Dorsolateral prefrontal cortex (tissue), 122 donors: ENCODE measurements at places on chromosomes 2 and 18. TPM values are rescaled to one million over a fixed set of nuclear protein-coding genes. Genes with fewer than 3 reads are reported as not detected.

Gene MROH2A
- total RNA-seq: not detected

Gene LYG2
- not detected for total RNA-seq

Gene CLIP4
- 81.0 TPM for total RNA-seq

Gene MALT1
- total RNA-seq: 14.8 TPM

Gene GTF3C2
- total RNA-seq: 39.5 TPM

Gene CDK5R2
- total RNA-seq: 58.1 TPM

Gene MALL
- total RNA-seq: 2.7 TPM

Gene CPS1
- total RNA-seq: 10.8 TPM

Gene MYO5B
- total RNA-seq: 5.6 TPM

Gene PRSS56
- total RNA-seq: 0.95 TPM

Gene LIMS4
- total RNA-seq: 0.57 TPM

- DNase-seq: no peak
These were observed 87.8 kb downstream of the HDAC4 start for GRCh38 chr2:239312741-239313667.

- DNase-seq: no peak
These were observed 95.7 kb downstream of the VAPA start for GRCh38 chr18:10009321-10010144.

DNA sequence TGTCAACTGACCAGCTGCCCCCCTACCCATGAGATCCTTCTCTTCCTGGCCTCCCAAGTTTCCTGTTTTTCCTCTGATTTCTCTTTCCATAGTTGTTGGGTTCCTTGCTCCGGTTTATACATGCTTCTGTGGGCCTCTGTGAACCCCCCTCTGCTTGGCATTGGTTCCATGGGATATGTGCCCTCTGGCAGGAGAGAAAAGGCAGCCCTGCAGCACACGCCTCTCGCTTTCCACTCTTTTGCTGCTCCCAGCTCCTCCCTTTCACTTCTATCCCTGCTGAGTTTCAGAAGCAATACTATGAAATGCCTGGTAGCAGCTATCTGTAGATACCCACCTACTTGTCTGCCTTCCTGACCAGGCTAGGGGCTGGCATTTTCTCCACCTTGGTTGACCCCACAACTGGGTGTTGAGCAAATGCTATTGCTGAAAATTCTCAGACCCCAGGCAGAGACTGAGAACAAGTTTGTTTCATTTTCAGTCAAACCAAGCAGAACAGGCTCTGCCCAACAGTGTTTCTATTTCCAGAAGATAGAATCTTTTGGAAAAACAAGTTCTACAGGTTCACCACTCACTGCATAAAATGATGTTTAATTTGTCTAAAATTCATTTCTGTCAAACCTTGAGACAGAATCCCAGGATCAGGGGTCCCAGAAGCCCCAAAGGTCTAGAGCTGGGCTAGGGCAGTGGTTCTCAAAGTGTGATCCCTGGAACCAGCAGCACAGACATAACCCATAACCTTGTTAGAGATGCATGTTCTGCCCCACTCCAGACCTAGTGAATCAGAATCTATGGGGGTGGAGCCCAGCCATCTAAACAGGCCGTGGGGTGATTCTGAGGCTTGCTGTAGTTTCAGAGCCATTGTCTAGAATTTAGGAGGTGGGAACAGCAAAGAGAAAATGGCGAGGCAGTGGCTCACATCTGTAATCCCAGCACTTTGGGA, 13.4 kb downstream of the CAPG start:
- no peak for DNase-seq

- no peak for DNase-seq
These were observed 27.6 kb downstream of the MRPL33 start for GRCh38 chr2:27798948-27799645.

GRCh38 chr2:133690780-133691179, 122.5 kb upstream of the NCKAP5 start:
- DNase-seq: no peak

GRCh38 chr2:70523996-70524965, 29.3 kb downstream of the TGFA start:
- DNase-seq: no peak

DNA sequence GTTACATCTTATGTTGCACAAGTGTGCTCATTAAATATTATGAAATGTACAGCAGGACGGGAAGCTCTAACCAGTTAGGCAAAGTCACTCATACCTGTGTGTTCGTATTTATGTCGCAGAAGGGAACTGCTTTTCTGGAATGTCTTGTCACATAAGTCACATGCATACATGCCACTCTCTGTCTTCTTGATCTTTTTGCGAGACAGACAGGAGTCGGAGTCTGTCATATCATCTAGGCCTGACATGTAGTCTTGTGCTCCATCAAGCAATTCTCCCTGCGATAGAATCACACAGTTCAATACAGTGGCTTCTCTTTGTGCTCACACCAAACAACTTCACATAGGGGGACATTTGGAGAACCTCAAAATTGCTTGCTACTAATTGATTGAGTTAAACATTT, 123.6 kb downstream of the ZEB2 start:
- DNase-seq: no peak

GRCh38 chr2:207281436-207281835, 115.7 kb upstream of the KLF7 start:
- no peak for DNase-seq

GRCh38 chr2:73205611-73206010, 3.2 kb downstream of the NOTO start:
- DNase-seq: no peak

GRCh38 chr2:111184725-111185310, 64.1 kb downstream of the BCL2L11 start:
- no peak for DNase-seq

DNA sequence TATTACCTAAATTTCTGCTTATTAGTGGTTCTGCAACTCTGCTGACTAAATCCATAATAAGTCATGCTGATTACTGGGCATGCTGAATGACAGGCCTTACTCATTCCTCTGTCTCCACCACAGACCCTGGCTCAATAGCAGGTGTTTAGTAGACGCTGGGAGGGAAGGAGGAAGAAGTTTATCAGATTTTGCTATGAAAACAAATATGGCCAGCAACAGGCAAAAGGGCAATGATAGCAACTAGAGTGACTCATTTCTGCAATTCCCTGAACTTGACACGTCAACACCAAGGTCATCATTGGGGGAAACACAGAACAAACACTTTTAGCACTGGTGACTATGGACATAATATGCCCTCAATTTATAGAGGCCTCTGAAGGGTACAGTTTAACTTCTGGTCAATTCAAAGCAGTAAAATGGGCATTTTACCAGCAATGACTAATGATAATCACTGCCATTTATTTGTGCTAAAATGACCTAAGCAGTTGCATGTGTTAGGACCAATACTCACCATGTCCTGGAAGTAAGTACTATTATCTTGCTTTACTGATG, 35.2 kb downstream of the TMEM163 start:
- DNase-seq: no peak

GRCh38 chr18:9182852-9183399, 46.3 kb downstream of the ANKRD12 start:
- no peak for DNase-seq

DNA sequence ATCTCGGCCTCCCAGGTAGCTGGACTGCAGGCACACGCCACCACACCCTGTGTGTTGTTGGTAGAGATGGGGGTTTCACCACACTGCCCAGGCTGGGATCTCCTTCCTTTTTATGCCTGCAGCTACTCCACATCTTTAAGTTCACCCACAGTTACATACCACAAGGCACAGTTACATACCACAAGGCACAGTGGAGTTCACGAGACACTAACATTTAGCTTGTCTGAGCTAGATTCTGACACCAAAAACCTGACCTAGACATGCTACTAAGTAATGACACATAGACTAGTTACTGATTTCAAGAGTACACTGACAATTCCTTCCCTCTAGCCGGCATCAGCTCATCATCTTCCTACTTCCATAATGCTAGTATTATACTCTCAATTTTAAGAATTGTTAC, 4.3 kb downstream of the POLR2D start:
- no peak for DNase-seq

DNA sequence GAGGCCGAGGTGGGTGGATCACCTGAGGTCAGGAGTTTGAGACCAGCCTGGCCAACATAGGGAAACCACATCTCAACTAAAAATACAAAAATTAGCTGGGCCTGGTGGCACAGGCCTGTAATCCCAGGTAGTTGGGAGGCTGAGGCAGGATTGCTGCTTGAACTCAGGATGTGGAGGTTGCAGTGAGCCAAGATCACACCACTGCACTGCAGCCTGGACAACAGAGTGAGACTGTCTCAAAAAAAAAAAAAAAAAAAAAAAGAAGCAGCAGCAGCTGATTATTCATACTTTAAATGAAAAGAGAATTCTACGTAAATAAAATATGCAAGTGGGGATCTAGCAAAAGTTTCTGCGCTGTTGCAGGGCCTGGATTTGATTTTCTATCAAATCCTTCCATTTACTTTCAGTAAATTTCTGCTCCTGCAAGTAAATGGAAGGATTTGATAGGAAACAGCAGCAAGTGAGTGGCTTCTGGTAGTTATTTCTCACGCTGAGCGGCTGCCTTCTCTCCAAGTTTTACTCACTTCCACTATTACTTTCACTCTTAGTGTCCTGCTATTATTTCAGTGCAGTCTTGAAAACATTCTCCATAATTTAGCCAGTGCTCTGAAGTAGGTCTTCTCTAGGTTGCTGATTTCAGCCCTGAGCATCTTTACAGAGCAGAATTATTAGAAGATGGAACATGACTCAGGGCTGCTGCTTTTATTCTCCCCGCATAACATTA, 68.4 kb downstream of the SLC16A14 start:
- no peak for DNase-seq

- no peak for DNase-seq
These were observed 757.5 kb downstream of the DPP10 start for GRCh38 chr2:115199966-115200365.

- DNase-seq: no peak
These were observed 149.7 kb upstream of the ZNF236 start for GRCh38 chr18:76672627-76673026.

DNA sequence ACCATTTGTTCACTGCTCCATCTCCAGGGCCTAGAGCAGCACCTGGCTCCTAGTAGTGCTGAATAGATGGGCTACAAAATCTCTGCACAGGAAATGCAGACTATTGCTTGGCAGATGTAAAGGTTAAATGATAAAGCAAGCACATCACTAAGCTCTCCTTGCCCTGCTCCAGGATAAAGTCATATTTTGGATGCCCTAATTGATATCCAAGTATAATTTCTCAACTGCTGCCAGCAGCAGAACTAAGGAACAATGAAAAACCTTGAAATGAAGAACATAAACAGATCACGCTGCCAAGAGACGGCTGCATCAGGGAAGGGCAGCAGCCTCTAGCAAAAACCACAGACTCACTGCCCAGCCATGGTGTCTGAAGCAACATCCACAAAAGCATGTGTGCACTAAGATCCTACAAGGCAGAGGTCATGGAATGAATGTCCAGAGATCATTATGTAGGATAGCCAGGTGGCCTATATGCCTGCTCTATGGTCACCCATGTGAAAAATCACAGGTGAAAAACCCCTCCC, 134.7 kb downstream of the TMEM163 start:
- DNase-seq: no peak

DNA sequence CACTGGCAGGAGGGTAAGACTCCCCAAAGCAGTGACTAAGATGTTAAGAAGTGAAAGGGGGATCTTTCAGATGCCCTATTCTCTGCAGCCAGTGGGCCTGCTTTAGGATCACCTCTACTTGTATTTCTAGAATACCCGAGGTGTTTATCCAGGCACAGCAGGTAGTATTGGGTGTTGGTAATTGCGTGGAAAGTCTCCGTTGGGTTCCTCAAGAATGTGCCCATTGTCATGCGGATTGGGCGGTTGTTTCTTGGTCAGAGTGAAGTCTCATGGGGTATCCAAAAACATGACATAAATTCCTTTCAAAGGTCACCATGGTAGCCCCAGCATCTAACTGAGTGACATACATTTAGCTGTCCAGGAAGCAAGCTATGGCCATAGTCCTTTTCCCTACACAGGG, 308.8 kb downstream of the RPIA start:
- no peak for DNase-seq

- no peak for DNase-seq
These were observed 489.5 kb downstream of the IRS1 start for GRCh38 chr2:226310146-226310545.

- no peak for DNase-seq
These were observed 84.3 kb downstream of the PPP1R1C start for GRCh38 chr2:182069908-182070307.

DNA sequence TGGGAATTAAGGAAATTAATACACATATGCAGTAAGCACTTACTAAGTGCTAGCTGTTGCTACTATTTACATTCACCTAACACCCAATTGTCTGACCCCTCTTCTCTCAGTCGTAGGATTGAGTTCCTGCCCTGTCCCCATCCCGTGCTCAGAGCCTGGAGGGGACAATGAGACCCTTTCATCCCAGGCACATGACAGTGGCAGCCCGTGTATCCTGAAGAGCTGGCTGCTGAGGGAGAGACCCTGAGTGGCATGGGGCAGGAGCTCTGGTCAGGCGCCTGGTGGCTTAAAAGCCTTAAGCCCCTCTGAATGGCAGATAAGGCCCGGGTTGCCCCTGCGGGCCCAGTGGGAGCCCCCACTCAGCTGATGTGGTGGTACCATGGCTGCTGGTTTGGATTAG, 99.0 kb downstream of the DYSF start:
- no peak for DNase-seq

DNA sequence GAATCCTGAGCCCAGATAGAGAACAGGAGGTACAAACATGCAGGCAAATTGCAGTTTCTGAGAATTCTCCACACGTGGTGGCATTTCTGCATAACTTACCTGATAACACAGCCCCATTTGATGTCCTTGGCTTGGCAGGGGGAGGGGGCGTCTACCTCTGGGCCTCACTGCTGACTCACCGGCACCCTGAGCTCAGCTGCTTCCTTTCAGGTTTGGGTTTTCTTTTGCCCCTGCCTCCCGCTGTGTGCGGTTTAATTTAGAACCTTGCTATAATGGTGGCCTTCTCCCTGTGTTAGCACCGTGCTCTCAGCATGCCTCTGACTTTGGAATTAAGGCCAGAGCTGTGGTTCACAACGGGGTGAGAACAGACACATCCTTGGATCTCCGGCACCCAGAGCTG, 4.4 kb downstream of the CTIF start:
- DNase-seq: no peak

GRCh38 chr2:129189617-129190319, 789.7 kb upstream of the RAB6C start:
- DNase-seq: no peak

GRCh38 chr2:1455466-1455865, 42.2 kb downstream of the TPO start:
- no peak for DNase-seq

- DNase-seq: no peak
These were observed 14.8 kb upstream of the MATN3 start for GRCh38 chr2:20027260-20027677.

DNA sequence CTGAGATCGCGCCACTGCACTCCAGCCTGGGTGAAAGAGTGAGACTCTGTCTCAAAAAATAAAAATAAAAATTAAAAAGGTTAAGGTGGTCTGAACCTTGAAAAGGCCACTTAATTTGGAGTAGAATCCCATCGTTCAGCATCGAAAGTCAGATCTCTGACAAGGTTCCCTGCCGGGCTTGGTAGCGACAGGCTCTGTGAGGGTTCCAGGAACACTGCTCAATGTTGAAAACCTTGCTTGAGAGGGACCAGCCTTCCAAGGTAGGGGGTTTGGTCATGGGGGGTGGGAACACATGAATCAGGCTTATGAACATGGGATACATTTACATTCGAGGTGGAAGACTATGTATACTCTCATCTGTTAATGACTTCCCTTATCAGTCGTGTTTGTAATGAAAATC, 232.2 kb downstream of the FHOD3 start:
- DNase-seq: no peak
